ENCODE measurements at places on chromosomes 1 and 21.

DNA sequence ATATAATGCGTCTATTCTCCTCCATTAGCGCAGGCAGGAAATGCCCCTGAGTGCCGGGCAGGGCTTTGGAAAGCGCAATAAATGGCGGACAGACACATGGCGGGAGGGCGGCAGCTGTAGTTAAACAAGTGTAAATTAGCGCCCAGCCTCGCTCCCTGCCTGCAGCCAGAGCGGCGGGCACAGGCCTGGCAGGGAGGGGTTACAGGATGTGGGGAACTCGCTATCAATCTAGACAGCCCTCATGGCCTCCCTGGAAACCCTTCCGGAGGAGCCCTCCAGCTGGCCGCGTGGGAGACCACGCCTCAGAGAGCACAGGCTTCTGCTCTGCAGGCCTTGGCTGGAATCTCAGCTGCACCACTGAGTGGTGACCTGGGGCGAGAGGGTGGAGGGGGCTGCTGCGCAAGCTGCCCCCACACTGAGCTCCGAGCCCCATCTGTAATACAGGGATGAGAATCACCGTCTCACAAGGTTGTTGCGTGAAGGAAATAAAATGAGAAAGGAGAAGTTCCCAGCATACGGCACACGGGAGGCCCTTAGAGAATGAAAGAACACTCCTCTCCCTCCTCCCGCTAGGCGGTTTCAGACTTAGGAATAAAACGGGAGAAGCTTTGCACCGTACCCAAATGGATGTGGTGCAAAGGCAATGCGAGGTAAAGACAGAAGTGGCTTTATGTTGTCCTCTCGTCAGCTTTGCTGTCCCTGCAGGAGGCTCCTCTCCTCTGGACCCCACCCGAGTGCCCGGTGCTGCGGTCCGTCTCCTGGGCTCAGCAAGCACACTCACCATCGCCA, 167.2 kb upstream of the POU3F1 start:
- DNase-seq = no peak

DNA sequence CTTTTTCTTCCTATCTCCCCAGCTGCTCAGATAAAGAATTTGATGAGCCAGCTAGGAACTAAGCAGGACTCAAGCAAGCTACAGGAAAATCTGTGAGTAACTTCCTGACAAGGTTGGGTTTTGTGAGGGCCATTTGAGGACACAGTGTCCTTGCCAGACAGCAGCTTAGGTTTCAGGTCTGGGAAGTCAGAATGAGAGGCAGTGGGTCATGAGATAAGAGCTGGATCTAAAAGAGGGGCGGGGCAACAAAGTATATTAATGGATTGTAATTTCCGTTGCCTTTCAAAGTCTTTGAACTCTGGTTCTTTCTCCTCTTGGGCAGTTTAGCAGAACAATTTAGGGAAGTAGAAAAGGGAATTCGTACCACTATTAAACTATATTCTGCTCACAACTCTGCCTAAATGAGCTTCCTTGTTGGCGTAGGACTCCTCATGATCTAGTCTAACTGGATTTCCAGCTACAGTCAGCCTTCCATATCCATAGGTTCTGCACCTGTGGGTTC, 16.6 kb downstream of the STX12 start:
- no peak for DNase-seq

DNA sequence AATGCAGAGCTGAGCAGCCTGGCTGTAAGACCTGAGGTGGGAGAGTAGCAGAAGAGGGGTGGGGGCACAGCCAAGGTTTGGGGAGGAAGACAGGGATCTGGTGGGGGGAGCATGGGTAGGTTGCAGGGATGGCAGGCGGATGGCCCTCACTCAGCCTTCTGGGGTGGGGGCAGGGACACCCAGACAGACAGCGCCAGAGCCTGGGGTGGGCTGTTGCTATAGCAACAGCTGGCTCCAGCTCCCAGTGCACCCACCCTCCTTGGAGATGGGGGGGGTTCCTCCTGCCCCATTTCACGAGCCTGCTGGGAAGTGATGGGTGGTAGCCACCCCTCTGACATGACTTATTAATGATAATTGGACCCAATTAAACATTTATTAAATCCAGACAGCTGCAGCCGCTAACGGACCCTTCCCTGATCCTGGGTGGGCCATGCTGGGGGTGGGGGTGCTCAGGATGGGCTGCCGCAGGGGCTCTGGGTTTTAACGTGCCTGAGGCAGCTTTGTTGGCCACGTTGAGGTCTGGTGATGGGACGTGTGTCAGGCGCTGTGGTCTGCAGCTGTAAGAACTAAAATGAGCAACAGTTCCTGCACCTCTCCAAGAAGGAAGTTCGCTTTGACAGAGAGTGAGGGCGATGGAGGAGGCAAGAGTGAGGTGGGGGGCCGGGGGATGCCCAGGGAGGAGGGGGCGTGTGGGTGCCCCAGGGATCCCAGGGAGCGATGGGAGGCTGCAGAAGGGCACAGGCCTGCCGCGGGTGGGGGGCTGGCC, 19.4 kb downstream of the AGRN start:
- no peak for DNase-seq

GRCh38 chr1:234217316-234217840, 155.9 kb upstream of the COA6 start:
- DNase-seq = no peak

DNA sequence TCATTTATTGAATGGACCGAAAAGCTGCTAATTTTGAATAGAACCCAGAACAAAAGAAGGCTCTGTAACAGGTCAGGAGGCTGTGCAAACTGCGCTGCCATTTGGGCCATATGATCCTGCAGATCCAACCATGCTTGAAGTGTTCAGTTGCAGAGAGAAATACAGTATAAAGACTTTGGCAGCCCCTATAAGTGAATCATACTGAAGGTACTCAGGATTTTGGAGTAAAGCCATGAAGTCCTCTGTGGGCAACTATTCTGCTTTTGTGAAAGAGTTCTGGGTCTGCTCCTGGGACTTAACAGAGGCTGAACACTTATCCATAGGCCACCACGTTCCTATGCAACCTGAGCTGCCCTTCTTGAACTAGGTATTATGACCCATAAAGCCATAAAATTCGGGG, 1613.6 kb upstream of the PRMT6 start:
- DNase-seq = no peak

DNA sequence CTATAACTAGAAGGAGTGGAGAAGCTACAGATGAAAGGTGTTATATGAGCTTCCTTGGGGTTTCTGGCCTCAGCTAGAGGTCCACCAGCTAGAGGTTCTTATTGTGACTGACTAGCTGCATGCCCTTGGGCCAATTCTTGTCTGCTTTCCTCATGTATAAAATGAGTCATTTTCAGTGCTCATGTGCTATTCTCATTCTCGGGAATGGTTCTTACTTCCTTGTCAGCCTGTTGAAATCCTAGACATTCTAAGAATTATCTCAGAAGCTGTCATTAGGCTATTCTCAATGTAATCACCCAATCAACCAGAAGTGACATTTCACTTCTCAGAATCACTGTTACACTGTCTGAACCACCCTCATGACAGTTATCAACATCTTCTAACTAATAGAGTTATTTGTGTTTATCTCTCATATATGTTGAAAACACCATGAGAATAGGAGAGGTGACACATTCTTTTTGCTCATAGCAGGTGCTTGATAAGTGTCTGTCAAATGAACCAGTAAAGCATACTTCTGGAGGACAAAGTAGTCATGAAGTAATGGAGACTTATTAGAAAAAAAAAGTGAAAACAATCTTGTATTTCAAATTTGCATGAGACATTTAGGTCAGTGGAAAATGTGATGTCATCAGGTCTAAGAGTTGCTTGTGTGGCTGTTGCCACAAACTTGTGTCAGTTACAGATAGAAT, 122.8 kb upstream of the IVNS1ABP start:
- DNase-seq = no peak

DNA sequence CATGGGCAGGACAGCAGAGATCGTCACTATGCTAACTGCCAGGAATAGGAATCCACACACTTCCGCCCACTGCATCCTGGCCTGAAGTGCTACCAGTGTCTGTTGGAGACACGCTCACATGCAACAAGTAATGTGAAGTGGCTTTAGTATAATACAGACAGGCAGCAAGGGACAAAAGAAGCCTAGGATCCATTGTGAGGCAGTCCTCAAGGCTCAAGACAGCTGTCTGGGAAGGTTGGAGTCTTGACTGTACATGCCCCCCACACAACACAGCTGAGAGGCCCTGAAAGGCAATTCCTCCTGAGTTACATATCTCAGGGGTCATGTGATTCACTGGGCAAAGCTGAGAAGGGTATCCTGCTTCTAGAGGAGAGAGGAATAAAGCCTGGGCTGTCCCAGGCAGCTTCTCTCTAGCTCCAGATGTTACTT, 39.9 kb upstream of the CD1D start:
- DNase-seq = no peak

- DNase-seq = no peak
These were observed 171.4 kb downstream of the PRDM2 start for GRCh38 chr1:13871413-13871812.

- no peak for DNase-seq
These were observed 16.7 kb downstream of the NDC1 start for GRCh38 chr1:53821380-53821779.

DNA sequence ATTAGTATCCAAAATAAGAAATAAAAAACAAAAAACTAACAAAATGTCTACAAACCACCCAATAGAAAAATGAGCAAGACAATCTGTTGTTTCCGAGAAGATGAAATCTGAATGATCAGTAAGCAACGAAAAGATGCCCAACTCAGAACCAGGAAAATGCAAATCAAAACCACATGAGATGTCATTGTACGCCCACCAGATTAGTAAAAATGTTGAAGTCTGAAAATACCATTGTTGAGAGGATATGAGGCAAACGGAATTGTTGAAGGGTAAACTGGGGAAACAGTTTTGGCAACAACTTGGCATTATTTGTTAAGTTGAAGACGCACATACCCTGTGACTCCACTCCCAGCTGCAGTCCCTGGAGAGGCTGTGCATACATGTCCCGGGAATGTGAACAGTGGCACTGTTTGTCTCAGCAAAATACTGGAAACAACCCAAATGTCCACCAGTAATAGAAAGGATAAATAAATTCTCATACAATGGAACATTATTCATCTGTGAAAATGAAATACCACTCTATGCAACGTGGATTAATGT, 10.6 kb downstream of the ZBTB17 start:
- DNase-seq = no peak

- DNase-seq = no peak
These were observed 65.5 kb downstream of the CASZ1 start for GRCh38 chr1:10730985-10731384.

DNA sequence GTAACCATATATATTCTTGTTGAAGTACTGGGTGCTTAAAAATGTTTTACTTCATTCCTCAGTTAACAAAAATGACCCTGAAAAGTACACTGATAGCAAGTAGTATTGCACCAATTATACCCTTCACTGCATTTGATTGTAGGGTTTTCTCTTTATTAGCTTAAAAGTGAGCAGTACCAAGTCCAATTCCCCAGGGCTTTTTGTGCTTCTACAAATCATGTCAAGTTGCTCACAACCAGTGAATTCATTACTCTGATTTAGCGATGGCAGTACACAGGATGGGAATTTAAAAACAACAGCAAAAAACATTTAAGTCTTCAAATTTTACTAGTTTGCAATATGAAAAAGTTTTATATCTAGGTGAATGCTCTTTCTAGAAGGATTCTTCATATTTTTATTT, 436.4 kb downstream of the PTBP2 start:
- no peak for DNase-seq

- DNase-seq = no peak
These were observed 663.5 kb downstream of the NCAM2 start for GRCh38 chr21:21661741-21662140.

- peak; percentile 48 for DNase-seq
These were observed 130.6 kb downstream of the MRPS6 start for GRCh38 chr21:34203851-34204420.

- no peak for DNase-seq
These were observed 43.5 kb downstream of the IGSF3 start for GRCh38 chr1:116624040-116624439.
